ENCODE measurements at places on chromosomes 3 and 15.

DNA sequence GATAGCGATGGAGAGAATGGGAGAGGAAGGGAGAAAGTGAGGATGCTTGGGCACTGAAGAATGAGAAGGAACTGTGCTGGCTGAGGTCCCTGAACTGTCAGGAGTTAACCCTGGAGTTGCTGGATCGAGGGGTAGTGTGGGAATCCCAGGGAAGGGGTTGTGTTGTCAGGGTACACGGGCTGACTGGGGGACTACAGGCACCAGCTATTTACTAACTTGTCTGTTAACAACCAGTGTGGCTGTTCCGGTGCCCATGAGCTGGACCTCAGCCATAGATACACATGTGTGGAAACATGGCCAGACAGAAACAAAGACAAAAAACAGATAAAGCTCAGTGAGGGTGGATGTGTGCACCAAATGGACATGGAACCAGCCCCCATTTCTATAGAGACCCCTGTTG is 55.1 kb downstream of the GASK1A start:
- peak; percentile 7 for DNase-seq

DNA sequence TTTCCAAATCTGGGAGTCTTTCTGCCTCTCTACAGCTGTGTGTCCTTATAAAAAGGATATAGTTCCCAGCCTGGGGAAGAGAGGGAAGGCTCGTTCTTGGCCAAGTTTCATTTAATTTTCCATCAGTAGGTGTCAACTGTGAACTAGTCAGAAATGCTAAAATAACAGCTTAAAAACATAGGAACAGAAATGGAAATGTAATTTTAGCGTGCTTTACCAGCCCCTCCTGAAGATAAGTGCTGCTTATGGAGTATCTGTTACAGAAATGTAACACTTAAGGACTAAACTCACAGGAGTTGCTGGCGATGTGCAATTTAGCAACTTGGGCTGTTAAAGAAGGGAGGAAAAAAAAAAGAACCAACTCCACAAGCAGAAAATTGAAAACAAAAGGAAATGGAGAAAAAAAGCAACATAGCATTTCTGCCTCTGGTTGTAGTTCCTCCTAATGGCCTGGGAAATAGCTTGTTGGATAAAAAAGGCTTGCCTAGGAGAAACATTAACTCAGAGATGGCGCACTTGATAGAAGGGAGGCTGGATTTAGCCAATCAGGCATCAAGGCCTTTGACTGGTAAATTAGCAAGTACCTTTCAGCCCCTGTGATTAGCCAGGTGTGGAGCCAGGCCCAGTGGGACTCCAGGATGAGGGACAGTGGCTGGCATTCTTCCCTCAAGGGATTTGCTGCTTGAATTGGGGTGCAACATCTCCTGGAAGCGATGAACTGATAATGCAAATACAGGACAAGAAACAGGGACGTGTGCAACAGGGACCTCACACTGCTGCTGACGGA is 84.3 kb downstream of the RPLP1 start:
- DNase-seq = no peak

DNA sequence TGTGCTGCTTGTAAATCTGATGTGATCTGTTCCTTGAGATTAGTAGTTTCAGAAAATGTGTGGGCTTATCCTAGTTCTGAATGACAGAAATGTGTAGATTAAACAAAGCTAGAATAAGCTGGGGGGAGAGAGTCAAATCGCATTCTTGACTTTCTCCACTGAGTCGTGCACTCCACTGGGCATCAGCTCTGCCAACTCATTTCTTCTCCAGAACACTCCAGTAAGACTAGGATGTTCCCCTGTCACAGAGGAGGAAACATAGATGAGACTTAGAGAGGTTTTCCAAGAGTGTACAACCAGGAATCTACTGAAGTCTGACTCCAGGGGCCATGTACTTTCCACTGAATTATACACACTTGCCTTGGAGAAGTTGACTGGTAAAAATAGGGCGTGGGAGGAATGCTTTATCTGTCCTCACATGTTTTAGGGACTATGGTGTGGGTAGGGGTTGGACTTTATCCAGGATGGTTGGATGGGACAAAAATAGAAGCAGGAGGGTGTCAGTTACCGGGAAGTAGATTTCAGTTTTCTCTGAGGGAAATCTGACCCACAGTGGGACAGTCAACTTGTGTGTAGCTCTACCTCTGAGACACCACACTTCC is 298.2 kb downstream of the UBE2E2 start:
- no peak for DNase-seq

DNA sequence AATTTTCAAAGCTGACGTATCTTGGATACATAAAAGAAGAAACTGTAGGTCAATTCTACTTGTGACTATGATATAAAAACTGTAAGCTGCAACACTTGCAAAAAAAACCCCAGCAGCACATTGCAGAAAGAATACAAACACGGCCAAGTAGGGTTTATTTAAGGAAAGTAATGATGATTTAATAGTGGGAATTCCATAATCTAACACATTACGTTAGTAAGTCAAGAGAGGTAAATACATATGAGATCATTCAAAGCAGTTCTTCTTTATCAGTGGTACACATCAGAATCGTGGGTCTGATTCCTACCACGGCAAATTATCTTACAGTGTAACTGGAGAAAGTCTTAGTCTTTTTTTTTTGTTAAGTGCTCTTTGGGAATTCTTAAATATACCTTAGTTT is 292.4 kb upstream of the WNT5A start:
- DNase-seq = no peak

- no peak for DNase-seq
These were observed 18.0 kb upstream of the RAP2B start for GRCh38 chr3:153144071-153144470.

GRCh38 chr3:149085828-149086231 is 503 bp downstream of the HLTF start:
- no peak for DNase-seq

- DNase-seq = no peak
These were observed 106.3 kb downstream of the STAG1 start for GRCh38 chr3:136645915-136646314.

GRCh38 chr3:117567382-117567781 is 857.8 kb downstream of the TUSC7 start:
- no peak for DNase-seq

GRCh38 chr3:109921509-109921908 is 584.2 kb upstream of the DPPA4 start:
- no peak for DNase-seq

GRCh38 chr15:25170781-25171110 is 216.0 kb downstream of the SNRPN start:
- no peak for DNase-seq

GRCh38 chr15:61742591-61742990 is 317.7 kb downstream of the VPS13C start:
- DNase-seq = no peak

- DNase-seq = no peak
These were observed 126.0 kb upstream of the ANKRD28 start for GRCh38 chr3:15923640-15924405.
